NCI-H1694 (cell line): ENCODE measurements at places on chromosomes 3 and 15.

- no peak for DNase-seq
These were observed 281.8 kb upstream of the ARRDC4 start for GRCh38 chr15:97678656-97679055.

DNA sequence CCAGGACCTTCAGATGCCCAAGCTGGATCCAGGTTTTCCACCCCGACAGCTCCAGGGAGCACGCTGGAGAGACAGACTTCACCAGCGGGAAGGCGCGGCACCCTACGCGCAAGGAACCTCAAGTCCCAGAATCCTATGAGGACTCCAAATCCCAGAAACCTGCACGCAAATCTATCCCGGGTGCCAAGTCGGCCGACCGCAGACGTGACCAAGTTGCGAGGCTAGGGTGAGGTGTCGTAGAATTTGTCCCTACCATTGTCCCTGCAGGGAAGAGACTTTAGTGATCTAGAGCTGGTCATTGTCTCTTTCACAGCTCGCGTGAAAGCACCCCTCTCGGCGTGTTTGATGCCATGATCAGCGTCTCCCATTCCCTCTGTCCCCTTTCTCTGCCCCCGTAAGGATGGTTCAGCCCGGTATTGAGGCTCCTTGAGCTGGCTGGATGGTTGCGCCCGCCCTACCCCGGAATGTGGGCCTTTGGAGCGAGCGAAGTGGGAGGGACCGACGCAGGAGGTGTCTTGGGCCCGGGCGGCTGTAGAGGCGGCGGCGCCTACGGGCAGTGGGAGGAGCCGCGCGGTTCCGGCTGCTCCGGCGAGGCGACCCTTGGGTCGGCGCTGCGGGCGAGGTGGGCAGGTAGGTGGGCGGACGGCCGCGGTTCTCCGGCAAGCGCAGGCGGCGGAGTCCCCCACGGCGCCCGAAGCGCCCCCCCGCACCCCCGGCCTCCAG is at the start of gene PRKCI:
Gene PRKCI (plus strand): TSS at position 501 of the 723 bp plus-strand sequence. CDS start 246 bp downstream, outside the sequence.
- DNase-seq: peak; percentile 88

GRCh38 chr15:74571191-74571590 is 30.2 kb downstream of the ARID3B start:
- DNase-seq: no peak

GRCh38 chr15:58407778-58408177 is 24.0 kb upstream of the LIPC start:
- no peak for DNase-seq

DNA sequence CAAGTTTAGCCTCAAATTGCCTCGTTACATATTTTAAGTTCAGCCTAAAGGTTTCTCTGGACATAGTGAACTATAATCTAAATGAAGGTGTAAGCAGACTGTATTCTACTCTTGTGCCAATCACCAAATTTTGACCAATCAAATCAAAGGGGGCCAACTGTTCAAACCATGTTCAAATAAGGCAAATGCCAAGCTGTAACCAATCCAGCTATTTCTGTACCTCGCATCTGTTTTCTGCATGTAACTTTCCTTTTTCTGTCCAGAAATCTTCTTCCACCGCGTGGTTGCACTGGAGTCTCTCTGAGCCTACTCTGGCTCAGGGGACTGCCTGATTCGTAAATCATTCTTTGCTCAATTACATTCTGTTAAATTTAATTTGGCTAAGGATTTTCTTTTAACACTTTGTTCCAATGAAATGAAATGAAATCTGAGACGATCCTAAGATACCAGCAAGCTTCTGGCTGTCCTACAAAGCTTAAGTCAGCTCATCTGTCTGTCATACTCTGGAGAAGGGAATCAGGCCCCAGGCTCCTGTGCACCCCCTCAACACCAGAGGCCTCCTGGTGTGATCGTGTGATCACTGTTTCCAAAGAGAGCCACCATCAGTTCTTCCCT is 53.2 kb upstream of the ZNF148 start:
- no peak for DNase-seq

GRCh38 chr3:175384569-175384968 is 525.4 kb downstream of the NAALADL2 start:
- no peak for DNase-seq

DNA sequence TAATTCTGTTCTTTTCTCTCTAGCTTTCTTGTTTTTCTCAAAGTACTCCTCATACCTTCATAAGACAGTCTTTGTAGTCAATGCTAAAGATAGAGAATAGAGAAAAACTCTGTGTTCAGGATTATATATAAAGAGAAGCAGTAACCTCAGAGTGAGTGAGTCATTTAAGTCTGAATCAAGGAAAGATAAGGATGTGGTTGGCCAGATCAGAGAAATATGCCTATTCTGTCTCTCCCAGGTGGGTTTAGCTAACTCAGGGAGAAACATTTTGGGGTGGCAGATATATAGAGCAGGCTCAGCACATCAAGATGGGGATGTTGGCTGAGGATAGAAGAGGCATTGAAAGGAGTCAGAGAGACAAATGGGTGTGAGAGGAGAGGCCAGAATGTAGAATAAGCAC is 31.4 kb downstream of the GTF2E1 start:
- DNase-seq: no peak

DNA sequence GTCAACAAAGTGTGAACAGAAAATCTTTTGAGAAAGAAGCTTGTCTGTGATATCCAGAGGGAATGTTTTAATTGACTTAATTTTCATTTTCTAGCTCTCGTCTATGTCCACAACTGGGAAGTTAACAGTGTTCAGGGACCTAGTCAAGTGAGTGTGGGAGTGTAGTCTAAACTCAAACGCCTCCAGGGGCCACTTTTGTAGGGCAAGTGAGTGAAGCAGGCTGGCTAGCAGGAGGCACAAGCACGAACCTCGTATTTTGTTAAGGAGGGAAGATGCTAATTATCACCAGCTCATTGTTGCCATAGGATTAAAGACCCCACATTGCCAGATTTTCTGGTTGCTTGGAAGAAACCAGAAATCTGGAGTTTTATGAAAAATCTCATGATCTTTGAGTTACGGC is 135.8 kb downstream of the CPNE4 start:
- no peak for DNase-seq

DNA sequence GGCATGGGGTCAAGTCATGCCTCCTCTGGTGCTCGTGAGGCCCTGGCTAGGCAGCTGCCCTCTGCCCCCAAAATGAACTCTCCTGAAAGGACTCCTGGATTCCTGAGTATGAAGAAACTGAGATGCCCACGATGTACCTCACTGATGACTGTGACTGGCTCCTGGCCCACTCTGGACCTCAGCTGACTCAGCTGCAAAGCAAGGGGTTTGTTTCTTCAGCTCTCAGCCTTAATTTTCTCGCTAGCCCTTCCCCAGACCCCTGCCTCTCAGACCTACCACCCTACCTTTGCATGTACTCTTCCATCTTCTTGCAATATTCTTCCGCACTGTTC is 5.2 kb upstream of the GNAI2 start:
- no peak for DNase-seq

DNA sequence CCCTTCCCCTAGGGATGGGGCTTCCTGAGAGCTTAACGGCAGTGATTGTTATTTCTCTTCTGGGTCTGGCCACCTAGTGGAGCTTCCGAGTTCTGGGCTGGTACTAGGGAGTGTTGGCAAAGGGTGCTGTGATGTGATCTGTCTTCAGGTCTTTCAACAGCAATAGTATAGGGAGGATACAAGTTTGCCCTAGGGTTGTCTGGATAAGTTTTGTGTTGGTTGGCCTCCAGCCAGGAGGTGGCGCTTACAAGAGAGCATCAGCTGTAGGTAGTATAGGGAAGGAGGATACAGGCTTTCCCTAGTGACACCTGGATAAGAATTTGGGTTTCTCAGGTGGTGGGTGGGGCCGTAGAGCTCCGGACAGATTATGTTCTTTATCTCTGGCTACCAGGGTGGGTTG is 19.2 kb upstream of the CPOX start:
- DNase-seq: no peak

- DNase-seq: no peak
These were observed 38.0 kb upstream of the DPH6 start for GRCh38 chr15:35583863-35584528.

GRCh38 chr15:99450896-99451358 is 114.9 kb upstream of the MEF2A start:
- DNase-seq: no peak

- DNase-seq: no peak
These were observed 32.3 kb downstream of the CBLB start for GRCh38 chr3:105836533-105836932.
